Activated CD8-positive, alpha-beta memory T cell treated with anti-CD3 and anti-CD28 coated beads for 1 hour (primary cell): ENCODE measurements at places on chromosomes 4 and X.

GRCh38 chrX:39910651-39911050 lies 187.1 kb downstream of the BCOR start:
- DNase-seq: no peak

DNA sequence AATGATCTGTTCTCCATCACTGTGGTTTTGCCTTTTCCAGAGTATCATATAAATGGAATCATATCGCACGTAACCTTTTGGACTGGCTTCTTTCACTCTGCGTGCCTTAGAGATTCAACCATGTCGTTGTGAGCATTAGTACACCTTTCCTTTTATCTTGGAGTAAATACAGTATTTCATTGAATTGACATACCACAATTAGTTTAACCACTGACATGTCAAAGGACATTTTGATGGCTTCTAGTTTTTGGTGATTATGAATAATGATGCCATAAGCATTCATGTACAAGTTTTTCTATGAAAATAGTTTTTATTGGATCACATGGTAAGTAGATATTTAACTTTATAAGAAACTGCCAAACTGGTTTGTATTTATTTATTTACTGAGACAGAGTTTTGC lies 35.2 kb downstream of the DDX3X start:
- DNase-seq: no peak

DNA sequence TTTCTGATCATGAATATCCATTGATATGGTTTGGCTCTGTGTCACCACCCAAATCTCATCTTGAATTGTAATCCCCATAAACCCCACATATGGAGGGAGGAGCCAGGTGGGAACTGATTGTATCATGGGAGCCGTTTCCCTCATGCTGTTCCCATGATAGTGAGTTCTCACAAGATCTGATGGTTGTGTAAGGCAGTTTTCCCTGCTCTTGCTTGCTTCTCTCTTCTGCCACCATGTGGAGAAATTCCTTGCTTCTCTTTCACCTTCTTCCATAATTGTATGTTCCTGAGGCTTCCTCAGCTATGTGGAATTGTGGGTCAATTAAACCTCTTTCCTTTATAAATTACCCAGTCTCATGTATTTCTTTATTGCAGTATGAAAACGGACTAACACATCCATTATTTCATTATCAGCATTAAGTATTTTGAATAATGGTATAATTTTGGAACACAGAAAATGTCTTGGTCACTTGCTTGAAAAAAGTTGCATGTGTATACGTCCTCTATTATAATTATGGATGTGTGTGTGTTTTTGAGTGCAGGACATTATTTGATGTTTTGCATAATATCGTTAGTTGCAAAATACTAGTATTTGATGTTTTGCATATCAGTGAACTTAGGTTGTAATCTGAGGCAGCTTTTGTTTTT lies 334.6 kb downstream of the PCDH10 start:
- DNase-seq: no peak

DNA sequence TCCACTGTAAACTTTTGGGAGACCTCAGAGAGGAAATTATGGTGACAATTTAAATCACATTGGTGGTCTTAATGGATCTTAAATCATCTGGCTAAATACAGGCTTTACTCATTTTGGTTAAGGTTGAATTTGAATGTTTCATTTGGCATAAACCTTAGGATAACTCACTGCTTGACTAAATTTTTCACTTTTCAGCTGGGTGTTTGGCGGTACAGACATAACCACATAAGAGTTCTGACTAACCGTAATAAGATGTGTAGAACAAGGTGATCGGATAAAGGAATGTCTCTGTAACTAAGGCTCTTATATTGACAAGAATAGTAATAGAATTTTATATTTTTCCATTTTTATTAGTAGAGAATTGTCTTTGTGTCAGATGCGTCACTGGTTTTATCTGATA lies 281.0 kb downstream of the BMPR1B start:
- no peak for DNase-seq

DNA sequence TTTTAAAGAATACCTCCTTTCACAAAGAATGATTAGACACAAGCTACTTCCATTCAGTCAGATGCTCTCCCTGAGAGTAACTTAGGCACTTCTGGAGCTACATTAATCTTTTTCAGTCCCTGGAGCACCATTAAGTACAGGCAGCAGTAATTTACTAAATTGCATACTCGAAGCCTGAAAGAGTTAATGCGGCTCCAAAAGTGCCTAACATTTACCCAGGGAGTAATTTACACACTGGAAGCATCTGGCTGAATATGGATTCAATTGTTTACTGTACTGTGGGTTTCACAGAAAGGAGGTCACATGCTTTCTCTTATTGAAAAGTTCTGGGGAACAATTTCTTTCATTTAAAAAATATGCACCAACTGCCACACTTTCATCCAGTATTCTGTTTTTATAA lies 260.8 kb upstream of the TENM3 start:
- DNase-seq: no peak

- DNase-seq: no peak
These were observed 504.3 kb downstream of the RAB28 start for GRCh38 chr4:12979797-12980196.

DNA sequence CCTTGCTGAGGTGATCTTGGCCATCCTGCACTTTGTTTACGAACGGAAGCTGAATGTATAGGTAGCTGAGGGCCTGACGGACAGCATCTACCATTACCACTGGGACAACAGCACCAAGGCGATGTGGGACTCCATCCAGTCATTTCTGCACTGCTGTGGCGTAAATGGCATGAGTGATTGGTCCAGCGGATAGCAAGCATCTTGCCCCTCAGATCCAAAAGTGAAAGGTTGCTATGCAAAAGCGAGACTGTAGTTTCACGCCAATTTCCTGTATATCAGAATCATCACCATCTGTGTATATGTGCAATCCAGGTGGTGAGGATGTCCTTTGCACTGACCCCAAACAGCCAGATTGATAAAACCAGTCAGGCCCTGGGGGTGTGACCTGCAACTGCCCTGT lies 4.2 kb upstream of the PYURF start:
- DNase-seq: no peak

DNA sequence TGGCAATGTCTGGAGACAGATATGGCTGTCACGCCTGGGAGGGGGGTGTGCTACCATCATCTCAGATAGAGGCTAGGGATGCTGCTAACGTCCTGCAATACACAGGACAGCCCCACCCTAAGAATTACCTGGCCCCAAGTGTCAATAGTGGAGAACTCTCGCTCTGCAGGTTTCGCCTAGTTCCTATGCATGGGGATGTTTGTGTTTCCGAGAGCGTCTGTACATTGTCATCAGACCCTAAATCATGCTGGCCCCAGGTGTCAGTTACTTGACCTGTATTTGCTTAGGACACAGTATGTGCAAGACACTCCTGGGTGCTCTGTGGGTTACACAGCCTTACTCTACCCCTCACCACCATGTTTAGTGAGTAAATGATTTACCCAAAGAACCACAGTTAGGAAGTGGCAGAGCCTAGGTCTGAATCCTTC lies 90.8 kb downstream of the AFF1 start:
- DNase-seq: no peak

GRCh38 chr4:158865520-158866177 lies 96.8 kb downstream of the FNIP2 start:
- DNase-seq: no peak

DNA sequence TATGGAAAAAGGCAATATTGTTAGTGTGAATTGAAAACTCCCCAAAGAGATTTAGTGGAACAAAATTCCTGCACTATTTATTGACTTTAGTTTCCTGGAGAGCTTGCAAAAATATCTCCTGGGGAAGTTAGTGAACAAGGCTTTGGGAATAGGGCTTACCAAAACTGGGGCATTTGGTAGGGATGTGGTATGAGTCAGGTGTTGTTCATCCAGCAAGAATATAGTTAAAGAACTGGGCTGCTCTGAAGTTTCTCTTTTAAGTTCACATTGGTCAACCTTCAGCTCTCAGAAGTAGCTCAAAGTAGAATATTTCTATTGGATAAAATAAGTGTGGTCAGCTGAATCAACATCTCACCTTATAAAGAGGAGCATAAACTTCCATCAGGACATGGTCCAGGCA lies 185.0 kb downstream of the CPE start:
- DNase-seq: no peak

DNA sequence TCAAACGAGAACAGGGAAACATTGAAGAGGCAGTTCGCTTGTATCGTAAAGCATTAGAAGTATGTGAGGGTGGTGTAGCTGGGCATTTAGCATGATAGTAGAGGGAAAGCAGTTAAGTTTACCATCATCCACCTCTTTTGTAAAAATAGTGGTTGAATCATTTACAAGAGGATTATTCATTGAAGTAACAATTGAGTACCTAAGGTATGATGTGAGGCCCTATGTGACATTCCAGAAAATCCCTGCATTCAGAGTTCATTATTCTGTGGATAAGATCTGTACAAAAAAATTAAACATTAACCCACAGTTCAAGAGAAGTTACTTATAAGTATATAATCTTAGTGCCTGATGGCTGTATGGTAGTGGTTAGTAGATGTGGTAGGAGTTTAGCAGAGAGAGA lies 22.2 kb upstream of the GCNA start:
- DNase-seq: no peak

GRCh38 chr4:8854931-8855330 lies 16.7 kb downstream of the HMX1 start:
- DNase-seq: no peak

DNA sequence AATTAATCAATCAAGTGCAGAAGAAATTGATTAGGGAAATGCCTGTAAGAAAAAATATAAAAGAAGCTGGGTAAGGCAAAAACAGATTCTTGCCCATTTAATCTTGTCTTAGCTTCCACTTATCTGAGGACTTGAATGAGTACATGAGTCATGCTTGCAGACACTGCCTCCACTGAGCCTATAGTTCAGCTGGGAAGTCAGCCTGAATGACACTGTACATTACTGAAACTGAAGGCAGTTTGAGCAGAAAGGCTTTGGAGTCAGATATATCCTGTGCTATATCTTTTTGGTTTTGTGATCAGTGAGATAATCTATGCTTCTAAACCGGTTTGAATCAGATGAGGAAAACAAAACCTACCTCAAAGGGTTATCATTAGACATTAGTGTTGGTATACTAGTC lies 61.3 kb downstream of the NUDT11 start:
- DNase-seq: no peak

DNA sequence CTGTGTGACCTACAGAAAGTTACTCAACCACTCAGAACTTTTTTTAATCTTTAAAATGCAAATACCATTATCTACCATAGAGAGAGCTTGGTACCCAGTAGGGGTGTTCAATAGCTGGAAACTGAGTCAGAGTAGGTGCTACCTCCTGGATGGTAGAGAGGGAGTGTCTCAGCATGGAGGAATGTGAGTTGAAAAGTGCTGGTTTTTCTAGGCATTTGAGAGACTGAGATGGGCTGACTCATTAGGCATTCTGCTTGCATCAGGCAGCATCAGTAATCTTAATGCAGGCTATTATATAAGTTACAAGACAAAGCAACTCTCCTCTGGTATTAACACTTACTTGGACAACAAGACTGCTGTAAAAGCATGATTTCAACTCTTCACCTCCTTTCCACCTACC lies 70.9 kb upstream of the ARHGEF9 start:
- DNase-seq: no peak

- no peak for DNase-seq
These were observed 8.8 kb upstream of the PIGA start for GRCh38 chrX:15344106-15344505.

GRCh38 chr4:53695540-53696463 lies 104.5 kb upstream of the LNX1 start:
- no peak for DNase-seq

GRCh38 chrX:133881007-133881406 lies 104.4 kb downstream of the GPC3 start:
- DNase-seq: no peak

GRCh38 chr4:1590244-1590643 lies 93.9 kb downstream of the FAM53A start:
- no peak for DNase-seq

DNA sequence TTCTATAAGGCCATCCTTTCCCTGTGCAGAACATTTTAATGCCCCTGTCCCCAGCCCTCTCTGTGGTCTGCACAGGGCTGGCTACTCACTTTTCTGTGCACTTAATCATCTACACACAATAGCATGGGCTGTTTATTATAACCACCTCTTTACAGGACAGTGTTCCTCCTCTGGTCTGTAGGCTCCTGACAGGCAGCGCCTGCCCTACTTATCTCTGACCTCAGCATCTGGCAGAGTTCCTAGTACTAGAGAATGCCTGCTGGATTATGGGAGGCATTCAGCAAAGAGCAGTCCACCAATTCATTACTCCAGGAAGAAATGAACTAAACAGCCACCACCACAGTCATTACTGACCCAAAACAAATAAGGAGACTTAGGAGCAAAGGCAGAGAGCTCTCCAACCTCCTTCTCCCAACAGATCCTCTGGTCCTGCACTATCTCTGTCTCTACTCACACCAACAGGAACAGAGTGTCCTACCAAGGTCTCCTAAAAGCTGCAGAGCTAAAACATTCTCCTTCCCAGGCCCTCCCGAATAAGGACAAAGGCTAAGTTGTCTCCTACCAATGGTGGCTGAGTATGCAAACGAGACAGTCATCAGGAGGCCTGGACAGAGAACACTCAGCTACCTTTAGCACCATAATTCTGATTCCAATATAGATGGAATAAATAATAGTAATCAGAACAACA lies 279.2 kb downstream of the QDPR start:
- DNase-seq: no peak

DNA sequence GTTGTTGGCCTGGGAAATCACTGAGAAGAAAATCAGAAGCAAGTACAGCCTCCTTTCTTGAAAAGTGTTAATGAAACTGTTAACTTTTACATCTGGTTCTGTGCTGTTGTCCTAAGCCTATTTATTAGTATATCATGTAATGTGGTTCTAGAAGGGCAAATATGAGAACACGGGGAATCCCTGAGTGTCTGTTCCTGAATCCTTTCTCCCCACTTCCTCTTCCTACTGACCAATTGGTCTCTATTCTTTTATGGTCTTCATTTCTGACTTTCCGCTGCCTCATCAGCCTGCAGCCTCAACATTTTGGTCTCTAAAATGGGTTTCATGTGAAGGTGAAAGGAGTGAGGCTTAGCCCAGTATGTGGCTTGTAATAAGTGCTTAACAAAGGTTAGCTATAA lies 159.9 kb upstream of the MAMLD1 start:
- DNase-seq: no peak

DNA sequence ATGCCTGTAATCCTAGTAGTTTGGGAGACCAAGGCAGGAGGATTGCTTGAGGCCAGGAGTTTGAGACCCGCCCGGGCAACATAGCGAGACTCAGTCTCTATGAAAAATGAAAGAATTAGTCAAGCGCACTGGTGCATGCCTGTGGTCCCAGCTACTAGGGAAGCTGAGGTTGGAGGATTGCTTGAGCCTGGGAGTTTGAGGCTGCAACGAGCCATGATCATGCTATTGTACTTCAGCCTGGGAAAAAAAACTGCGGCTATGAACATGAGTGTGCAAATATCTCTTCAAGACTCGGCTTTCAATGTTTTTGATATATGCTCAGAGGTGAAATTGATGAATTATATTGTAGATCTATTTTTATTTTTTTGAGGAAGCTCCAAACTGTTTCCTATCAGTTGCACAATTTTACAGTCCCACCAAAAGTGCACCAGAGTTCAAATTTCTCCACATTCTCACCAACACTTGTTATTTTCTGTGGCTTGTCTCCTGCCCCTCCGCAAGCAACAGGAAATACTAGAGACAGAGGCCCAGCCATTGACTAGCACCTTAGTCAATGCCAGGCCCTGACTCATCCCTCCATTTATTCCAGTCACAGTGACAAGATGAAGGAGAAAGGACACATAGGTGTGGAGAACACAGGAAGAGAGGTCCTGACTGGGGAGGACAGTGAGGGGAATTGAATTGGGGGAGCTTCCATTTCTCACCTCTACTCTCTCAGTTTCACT lies 33.1 kb upstream of the ZNF41 start:
- DNase-seq: no peak
